Spleen (tissue), 13 donors: ENCODE measurements at places on chromosomes 4 and X. TPM values are rescaled to one million over a fixed set of nuclear protein-coding genes. Genes with fewer than 3 reads are reported as not detected.
A peak's percentile ranks its signal among the peaks of the same experiment; 100 is the strongest.

The POF1B gene
- 7.5 TPM for total RNA-seq

The ESX1 gene
- not detected for total RNA-seq

The TMSB15C gene
- 2.2 TPM for total RNA-seq

The PPBP gene
- 232 TPM for total RNA-seq

The GABRB1 gene
- not detected for total RNA-seq

The RPL39 gene
- total RNA-seq, result 1,731 TPM

The RADX gene
- 5.2 TPM for total RNA-seq

The GSX2 gene
- not detected for total RNA-seq

The SHISA3 gene
- total RNA-seq, result 0.34 TPM

The XKRX gene
- 1.1 TPM for total RNA-seq

The CLGN gene
- 0.25 TPM for total RNA-seq

The MGARP gene
- total RNA-seq, result 1.7 TPM

The HHIP gene
- total RNA-seq, result not detected

DNA sequence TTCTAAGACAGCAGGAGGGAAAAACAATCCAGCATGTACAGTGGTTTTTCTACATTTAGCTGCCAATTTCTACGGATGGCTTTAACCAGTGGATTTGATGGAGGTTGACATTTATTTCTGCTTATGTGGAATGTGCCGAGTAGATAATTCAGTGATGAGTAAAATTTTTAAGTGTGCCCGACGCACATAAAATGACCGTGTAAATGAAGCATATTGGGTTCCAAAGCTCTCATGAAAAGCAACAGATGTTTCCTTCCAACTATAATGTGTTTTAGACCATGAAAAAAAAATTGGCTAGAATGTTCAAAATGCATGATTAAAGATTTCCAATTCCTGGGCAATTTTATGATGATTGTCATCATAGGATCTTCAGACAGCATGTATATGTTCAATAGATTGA is 14.1 kb downstream of the INPP4B start:
- H3K4me1 ChIP-seq, result no peaks in the 10 kb centered on the region
- DNase-seq, result no peak
- H3K27ac ChIP-seq, result no peak overlapping the region
- H3K36me3 ChIP-seq, result no peaks in the 10 kb centered on the region

GRCh38 chrX:77949840-77950239 is 19.6 kb downstream of the PGAM4 start:
- no peaks in the 10 kb centered on the region for H3K36me3 ChIP-seq
- no peaks in the 10 kb centered on the region for H3K27me3 ChIP-seq
- H3K4me3 ChIP-seq, result no peak overlapping the region
- no peaks in the 10 kb centered on the region for H3K4me1 ChIP-seq
- DNase-seq, result no peak
- H3K27ac ChIP-seq, result no peak overlapping the region

DNA sequence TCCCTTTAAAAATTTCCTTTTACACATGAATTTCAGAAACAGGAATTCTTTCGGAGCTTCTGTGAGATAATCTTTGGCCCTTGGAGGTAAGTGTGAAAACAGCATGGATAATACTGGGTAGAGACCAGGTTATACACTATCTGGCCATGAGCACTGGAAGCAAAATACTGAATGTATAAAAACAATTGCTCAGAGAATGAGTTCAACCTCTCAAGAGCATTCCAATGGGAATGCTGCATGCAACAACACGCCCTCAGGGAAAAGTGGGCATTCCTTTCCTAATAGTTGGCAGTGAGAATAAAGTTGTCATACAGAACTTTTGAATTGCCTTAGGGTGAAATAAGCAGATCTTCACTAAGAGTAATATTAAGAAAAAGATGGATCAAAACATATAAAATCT is 574.8 kb upstream of the DIPK2B start:
- peaks cover 31% of the 10 kb centered on the region for H3K4me1 ChIP-seq
- no peak overlapping the region for H3K27ac ChIP-seq
- no peak overlapping the region for H3K4me3 ChIP-seq
- H3K27me3 ChIP-seq, result no peaks in the 10 kb centered on the region

DNA sequence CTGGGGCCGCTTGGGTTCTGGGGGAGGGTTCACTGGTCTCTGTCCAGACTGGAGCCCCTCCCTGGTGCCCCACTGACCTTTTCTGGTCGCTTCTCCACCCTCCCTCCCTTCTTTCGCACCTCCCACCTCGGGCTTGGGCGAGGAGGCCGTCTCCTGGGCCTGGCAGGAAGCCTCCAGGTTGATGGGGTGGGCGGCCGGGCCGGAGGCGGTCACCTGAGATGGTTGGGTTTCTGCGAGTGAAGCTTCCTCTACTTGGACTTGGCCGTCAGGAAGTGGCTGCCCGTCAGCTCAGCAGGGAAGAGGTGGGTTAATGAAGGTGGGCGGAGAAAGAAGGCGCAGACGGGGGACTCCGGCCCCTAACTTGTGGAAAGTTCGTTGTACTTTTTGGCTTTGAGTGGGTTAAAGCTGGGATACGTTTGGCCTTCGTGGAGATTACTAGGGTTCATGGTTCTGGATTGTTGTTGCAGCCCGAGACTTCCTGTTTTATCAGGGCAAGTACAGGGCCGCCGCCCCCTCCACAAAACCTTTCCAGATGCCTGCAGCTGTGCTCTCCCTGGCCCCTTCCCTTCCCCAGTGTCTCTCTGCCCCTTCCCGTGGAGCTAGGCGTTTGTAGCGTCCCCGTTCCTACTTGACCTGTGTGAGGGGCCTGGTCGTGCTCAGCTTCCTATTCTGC is 1.2 kb downstream of the AKAP17A start:
- H3K27ac ChIP-seq, result peak overlapping the region; percentile 86
- peak; percentile 88 for DNase-seq
- H3K36me3 ChIP-seq, result peaks cover 42% of the 10 kb centered on the region
- peaks cover 15% of the 10 kb centered on the region for H3K4me1 ChIP-seq
- no peaks in the 10 kb centered on the region for H3K27me3 ChIP-seq

- no peak for DNase-seq
- H3K4me3 ChIP-seq, result no peak overlapping the region
- H3K4me1 ChIP-seq, result no peaks in the 10 kb centered on the region
- H3K27me3 ChIP-seq, result no peaks in the 10 kb centered on the region
- no peaks in the 10 kb centered on the region for H3K36me3 ChIP-seq
Observed at GRCh38 chrX:17077361-17077760, 130.9 kb downstream of the REPS2 start.

DNA sequence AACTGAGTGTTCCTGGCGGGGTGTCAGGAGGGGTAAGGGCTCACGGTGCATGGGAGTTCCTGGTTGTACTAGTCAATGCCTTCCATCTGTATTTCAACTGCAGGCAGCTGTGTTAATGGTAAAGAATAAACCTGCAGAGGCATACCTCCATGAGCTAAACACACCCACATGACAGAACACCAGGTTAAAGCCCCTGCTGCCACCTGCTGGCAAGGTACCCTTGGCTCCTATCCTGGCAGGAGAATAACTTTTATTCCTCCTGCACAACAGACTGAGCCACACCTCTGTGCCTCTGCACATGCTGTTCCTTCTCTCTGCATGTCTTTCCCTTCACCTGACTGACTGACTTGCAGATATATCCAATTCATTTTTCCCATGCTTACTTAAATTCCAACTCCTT is 11.1 kb downstream of the ITIH6 start:
- no peak overlapping the region for H3K27ac ChIP-seq
- no peaks in the 10 kb centered on the region for H3K27me3 ChIP-seq
- H3K4me3 ChIP-seq, result no peak overlapping the region
- no peaks in the 10 kb centered on the region for H3K36me3 ChIP-seq

GRCh38 chrX:118502161-118502789 is 6.7 kb downstream of the DOCK11 start:
- no peak for DNase-seq
- no peak overlapping the region for H3K4me3 ChIP-seq
- peaks cover 65% of the 10 kb centered on the region for H3K4me1 ChIP-seq
- H3K27me3 ChIP-seq, result no peaks in the 10 kb centered on the region
- H3K36me3 ChIP-seq, result no peaks in the 10 kb centered on the region

DNA sequence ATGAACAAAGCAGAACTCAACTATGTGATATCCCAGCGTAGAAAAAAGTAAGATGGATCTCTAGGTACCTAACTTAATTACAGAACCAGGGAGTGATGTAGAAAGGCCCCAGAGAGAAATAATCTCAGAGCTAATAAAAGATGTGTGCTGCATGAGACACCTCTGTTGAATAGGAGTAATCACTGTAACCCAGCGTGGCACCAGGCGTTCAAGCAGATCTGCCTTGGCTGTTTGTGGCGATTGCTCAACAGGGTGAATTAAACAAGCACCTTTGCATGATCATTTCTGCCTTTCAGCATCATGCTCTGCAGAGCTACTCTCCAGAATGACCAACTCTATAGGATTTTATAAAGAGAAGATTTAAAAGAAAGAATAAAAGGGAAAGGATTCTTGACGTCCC is 81.7 kb upstream of the KCNIP4 start:
- no peaks in the 10 kb centered on the region for H3K4me1 ChIP-seq
- no peaks in the 10 kb centered on the region for H3K27me3 ChIP-seq
- no peak for DNase-seq
- no peaks in the 10 kb centered on the region for H3K36me3 ChIP-seq

DNA sequence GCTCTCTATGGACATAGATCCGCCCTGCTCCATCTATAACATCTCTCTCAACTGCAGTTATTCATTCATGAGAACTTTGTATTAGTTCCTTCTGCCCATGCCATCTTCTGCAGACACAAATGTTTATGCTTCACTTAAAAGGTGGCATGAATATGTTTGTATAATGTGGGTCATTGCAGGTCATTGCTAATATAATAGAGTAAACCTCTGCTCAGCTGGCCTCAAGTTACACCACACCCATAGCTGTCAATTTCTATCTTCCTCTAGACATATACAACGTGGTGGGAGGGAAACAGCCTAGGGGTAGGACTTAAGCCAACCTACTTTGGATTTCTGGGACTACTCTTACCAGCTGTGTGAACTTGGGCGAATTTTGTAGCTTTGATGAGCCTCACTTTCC is 129.8 kb downstream of the ATXN3L start:
- H3K27ac ChIP-seq, result no peak overlapping the region
- no peak for DNase-seq
- no peaks in the 10 kb centered on the region for H3K27me3 ChIP-seq
- H3K4me3 ChIP-seq, result no peak overlapping the region

GRCh38 chr4:183328832-183329231 is 6.6 kb upstream of the CLDN24 start:
- H3K4me3 ChIP-seq, result no peak overlapping the region
- DNase-seq, result no peak

DNA sequence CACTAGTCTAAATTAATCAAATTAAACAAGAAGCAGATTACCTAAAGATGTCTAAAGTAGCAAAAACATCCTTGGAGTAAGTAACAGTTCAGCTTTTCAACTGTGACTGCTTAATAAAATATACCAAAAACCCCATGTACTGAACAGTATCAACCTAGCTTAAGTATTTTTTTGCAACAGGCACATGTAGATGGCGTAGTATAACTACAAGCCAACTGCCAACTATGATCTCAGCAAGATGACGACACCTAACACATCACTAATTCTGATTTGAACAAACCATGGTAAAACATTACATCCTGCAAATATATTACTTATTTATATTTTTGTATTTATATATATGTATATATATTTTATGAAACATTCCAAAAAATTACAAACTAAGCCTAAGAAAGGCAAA is 24.5 kb downstream of the DHX15 start:
- H3K4me1 ChIP-seq, result peaks cover 32% of the 10 kb centered on the region
- DNase-seq, result no peak
- H3K36me3 ChIP-seq, result no peaks in the 10 kb centered on the region
- no peak overlapping the region for H3K4me3 ChIP-seq
- H3K27me3 ChIP-seq, result no peaks in the 10 kb centered on the region

GRCh38 chr4:126890994-126891393 is 741.8 kb upstream of the INTU start:
- no peaks in the 10 kb centered on the region for H3K27me3 ChIP-seq
- H3K4me1 ChIP-seq, result no peaks in the 10 kb centered on the region

DNA sequence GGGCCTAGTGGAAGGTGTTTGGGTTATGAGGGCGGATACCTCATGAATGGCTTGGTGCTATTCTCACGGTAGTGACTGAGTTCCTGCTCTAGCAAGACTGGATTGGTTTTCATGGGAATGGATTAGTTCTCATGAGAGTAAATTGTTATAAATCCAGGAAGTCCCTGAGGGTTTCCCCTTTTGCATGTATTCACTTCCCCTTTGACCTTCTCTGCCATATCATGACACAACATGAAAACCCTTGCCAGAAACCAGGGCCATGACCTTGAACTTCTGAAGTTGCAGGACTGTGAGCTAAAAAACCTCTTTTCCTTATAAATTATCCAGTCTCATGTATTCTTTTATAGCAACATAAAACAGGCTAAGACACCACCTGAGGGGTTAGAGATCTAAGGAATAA is 529.7 kb upstream of the RPS6KA3 start:
- no peaks in the 10 kb centered on the region for H3K4me1 ChIP-seq
- no peaks in the 10 kb centered on the region for H3K27me3 ChIP-seq
- H3K36me3 ChIP-seq, result no peaks in the 10 kb centered on the region
- no peak overlapping the region for H3K4me3 ChIP-seq
- DNase-seq, result no peak

DNA sequence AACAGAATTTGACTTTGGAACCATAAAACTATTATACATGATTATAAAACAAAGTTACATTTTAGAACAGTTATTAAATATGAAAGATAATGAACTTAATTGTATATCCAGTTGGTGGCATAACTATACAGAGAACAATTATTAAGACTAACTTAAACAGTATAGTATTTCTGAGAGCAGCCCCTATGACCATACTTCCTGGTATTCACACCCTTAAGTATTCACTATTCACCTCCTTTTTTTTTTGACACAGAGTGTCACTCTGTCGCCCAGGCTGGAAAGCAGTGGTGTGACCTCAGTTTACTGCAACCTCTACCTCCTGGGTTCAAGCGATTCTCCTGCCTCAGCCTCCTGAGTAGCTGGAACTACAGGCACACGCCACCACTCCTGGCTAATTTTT is 74.5 kb downstream of the FRYL start:
- no peak for DNase-seq
- H3K27ac ChIP-seq, result no peak overlapping the region
- H3K4me1 ChIP-seq, result no peaks in the 10 kb centered on the region
- no peaks in the 10 kb centered on the region for H3K27me3 ChIP-seq

- H3K36me3 ChIP-seq, result peaks cover 18% of the 10 kb centered on the region
- peak; percentile 87 for DNase-seq
- H3K4me1 ChIP-seq, result no peaks in the 10 kb centered on the region
Observed at GRCh38 chr4:186201535-186202230, 10.3 kb downstream of the CYP4V2 start.

GRCh38 chr4:8050555-8051206 is 107.9 kb downstream of the ABLIM2 start:
- peak overlapping the region; percentile 68 for H3K27ac ChIP-seq
- no peaks in the 10 kb centered on the region for H3K27me3 ChIP-seq
- DNase-seq, result no peak
- H3K4me3 ChIP-seq, result no peak overlapping the region

- H3K4me1 ChIP-seq, result peaks cover 10% of the 10 kb centered on the region
- no peak overlapping the region for H3K27ac ChIP-seq
- H3K36me3 ChIP-seq, result no peaks in the 10 kb centered on the region
Observed at GRCh38 chr4:83546786-83547185, 10.9 kb downstream of the GPAT3 start.

DNA sequence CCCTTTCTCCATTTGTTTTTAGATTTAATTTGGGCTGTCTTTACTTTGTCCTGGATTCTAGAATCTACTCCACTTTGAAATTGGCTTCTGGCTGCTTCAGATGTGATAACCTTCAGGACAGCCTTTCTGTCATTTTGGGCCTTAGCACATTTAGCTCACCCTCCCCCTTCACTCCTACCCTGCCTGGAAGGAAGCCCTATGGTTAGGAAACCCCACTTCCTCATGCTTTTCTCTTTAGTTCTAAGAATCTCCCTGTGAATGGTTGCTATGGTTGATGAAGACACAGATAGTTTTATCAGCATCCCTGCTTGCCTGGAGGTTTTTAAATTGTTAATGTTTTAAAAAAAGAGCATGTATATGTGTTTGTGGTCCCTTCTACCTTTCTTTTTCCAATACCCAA is 100.7 kb upstream of the PTPN13 start:
- no peak overlapping the region for H3K4me3 ChIP-seq
- no peaks in the 10 kb centered on the region for H3K27me3 ChIP-seq
- DNase-seq, result no peak
- no peaks in the 10 kb centered on the region for H3K4me1 ChIP-seq
- H3K27ac ChIP-seq, result no peak overlapping the region
- no peaks in the 10 kb centered on the region for H3K36me3 ChIP-seq
